AG20443 (cell line): ENCODE measurements at places on chromosomes 1 and 21.

DNA sequence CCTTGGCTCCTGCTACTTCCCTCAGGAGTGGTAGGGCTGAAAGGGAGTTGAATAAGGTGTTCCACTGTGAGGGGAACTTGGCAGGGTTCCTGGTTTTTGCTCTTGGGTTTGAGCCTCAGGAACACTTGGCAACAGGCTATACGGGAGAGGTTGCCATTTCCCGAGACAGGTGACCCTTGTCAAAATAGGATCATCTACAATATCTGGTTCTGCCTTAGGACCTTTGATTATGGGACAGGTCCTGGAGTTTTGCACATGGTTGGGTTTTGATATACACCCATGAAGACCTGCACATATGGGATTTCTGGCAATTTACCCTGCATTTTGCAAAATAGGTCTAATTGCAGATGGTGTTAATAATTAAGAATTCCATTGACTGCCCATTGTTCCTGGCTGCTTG, 31.1 kb downstream of the YY1AP1 start:
- no peak for DNase-seq

GRCh38 chr1:2226525-2227345, 1.4 kb upstream of the SKI start:
- DNase-seq = peak; percentile 57

DNA sequence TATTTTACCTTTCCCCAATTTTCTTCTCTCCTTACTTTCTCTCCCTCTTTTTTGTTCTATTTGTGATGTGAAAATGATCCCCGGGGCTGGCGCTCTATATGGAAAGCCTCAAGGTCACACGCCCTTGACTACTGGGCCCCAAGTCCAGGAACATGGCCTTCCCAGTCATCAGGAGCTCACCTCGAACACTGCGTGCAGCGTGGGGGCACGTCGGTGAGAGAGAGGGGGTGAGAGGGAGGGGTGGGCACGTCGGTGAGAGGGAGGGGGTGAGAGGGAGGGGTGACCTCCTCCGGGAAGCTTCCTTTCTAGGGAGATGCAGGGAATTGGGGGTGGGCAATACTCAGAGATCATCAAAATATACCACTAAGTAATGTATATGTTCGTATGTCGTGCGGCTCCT, 94.6 kb upstream of the TMPRSS2 start:
- no peak for DNase-seq

GRCh38 chr1:64114012-64114525, 89.4 kb upstream of the UBE2U start:
- DNase-seq = no peak

DNA sequence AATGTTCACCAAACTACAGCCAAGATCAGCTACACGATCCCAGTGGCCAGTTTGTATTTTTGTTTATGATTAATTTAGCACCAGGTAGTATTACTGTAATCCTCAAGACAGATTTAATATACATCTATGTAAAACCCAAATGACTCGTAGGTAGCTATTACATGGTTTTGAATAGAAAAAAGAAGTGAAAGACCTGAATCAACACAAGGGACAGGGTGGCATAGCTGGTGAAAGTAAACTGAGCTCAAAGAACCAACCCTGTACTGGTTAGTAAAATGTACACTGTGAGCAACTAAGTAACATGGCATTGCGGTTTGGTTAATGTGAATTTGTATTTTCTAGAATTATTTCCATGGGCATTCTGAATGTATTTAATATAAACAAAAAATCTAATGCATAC, 8.8 kb downstream of the GPATCH2 start:
- no peak for DNase-seq

DNA sequence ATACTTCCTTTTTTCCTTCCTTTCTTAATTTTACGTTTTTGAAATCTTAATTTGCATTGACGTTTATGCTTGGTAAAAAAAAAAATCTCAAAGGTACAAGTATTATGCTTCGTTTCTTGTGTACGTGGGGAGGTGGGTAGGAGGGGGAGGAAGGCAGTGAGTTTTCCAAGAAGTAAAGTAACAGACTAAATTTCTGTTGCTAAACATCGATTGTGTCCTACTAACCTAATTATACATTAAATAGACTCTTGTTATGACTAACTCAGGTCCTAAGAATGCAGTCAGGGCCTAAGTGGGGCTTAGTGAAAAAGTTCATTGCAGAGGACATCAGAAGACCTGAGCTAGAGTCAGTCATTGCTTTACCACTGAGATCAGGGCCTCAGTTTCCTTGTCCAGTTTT, 17.5 kb downstream of the NEK7 start:
- no peak for DNase-seq

DNA sequence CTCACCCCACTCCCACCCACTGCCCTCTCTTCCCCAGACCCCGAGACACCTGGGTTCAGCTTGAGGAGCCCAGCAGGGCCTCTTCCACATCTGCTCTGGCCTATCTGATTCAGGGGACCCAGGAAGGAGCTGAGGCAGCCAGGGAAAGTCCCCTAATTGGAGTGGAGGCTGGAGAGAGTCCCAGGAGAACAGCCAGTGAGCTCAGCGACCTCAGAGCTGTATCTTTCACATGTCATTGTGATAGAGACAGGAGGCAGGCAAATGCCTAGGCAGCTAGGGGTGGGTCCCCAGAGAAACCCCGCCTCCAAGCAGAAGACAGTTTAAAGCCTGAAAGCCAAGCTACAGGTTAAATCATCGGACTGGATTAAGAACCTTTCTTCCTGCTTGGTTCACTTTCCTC, 122.7 kb downstream of the MATN1 start:
- no peak for DNase-seq

DNA sequence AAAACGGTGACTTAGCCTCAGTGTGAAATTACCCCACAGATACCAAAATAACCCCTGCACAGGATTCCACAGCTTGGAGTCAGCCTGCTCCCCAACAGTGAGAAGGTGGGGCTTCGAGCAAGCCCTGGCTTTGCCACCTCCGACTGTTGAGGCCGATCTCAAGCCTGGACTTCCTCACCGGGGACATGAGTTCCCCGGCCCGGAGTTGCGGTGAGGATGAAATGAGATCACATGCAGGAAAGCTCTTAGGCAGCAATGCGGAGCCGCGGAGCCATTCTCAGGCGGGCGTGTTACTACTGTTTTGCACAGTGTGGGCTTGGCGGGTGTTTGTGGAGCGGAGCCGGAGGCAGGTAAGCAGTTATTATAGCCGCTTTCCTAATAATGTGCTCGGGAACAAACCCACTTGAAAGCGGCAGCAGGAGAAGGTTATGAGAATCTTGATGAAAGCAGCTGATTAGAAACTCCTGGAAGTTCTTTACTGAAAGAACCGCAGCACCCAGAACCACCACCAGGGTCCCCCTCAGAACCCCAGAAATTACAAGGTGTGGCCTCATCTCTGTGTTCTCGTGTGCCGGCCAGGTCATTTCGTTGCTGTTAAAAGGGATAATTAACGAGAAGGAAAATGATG, 3.9 kb upstream of the CLSTN1 start:
- no peak for DNase-seq

DNA sequence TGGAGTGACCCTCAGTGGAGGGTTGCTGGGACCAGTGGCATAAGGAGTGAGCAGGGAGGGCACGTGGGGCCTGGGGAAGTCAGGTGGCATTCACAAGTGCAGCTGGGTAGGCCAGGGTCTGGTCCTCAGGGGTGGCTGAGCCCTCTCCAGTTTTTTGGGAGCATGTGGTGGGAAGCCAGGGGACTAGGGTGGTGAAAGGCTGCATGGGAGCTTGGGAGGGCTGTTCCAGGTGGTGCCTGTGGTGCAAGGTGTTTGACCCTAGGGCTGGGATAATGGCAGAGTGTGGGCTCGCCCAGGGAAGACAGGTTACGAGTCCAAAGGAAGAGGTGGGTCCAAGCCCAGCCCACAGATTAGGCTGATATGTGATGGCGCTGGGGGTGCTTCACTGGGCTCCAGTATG, 30.5 kb downstream of the MAN1C1 start:
- DNase-seq = no peak

DNA sequence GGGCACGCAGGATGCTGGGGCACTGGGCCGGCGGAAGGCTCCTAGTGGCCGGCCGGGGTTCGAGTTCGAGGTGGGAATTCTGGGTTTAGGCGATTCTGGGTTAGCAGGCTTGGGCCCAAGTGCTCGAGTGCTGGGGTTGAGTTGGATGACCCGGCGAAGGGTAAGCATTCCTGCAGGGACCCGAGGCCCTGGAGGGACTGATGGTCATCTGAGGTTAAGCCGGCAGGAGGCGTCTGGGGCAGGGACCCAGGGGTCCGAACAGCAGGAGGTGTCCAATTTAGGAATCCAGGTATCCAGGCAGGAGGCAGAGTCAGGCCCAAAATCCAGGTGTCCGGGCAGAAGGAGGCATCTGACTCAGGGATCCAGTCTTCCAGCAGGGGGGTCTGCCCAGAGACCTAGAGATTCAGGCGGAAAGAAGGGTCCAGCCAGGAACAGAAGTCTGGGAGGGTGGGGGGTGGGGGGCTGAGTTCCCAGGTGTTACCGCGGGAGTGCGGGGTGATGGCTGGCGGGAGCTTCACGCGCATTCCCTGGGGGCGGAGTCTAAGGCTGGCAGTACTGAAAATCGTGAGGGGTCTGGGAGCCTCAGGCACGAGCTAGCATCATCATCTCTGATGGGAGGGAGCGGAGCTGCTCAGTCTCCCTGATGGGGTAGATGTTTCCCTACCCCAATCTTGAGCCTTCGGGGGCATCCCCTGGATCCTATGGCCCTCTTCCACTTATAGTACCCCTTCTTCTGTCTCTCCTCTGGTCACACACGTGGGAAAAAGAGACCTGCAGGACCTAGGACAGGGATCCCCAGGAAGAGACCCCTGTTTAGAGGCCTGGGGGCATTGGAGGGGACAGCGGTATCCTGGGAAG, 585 bp downstream of the GPR3 start:
- DNase-seq = no peak

DNA sequence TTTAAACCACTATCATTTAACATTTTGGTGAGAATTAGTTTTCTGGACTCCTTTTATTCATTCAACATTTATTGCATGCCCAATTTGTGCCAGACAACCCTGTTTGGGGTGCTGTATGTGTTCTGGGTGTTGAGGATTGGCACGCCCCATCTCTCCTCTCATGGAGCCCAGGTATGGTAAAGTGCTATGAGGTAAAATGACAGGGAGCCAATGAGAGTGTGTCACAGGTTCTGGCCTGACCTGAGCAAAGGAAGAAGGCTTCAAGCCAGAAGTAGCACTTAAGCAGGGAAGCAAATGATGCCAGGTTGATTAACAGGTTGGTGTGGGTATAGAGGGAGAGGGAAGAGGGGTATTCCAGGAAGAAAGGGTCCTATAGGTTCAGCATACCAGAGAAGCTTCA, 21.1 kb upstream of the SLC22A15 start:
- DNase-seq = no peak

DNA sequence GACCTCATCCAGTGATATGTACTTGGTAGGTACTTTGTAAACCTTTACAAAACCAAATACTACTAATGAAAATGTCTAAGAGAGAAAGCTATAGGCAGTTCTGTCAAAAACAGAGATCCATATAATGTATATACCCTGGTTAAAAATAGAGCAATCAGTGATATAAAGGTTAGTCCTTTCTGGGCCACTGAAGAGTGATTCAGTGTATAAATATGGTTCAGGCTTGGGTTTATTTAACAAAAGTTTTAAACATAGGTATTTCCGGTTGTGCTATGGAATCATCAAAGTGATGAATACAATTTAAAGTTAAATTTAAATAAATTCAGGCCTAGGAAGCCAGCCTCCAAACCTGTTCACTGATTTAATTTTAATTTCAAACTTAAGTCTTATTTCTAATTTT, 108.4 kb upstream of the DMRTA2 start:
- DNase-seq = no peak
